Lung (tissue), 17 donors: ENCODE measurements at places on chromosomes 12 and 14. TPM values are rescaled to one million over a fixed set of nuclear protein-coding genes. Genes with fewer than 3 reads are reported as not detected.
A peak's percentile ranks its signal among the peaks of the same experiment; 100 is the strongest.

The TTC8 gene
- 29.8 TPM for total RNA-seq

The LRTM2 gene
- total RNA-seq = not detected

The SLC8B1 gene
- 44.8 TPM for total RNA-seq

The ZNF268 gene
- total RNA-seq = 20.5 TPM

DNA sequence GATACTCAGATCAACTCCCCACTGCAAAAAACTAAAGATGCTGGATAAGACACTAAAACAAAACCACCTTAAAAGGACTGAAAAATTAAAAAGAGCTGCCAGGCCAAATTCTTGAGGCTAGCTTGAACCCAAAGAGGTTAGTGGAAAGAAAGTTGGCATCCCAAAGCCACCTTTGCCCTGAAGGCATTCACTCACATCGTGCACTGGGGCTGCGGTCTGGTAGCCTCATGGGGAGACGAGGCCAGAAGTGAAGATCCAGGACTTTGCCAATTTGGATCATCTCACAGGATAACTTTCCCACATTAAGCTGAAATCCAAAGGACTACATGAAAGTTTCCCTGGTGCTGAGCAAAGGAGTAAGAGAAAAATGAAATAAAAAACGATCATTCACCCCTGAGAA lies 63.9 kb downstream of the EFCAB11 start:
- DNase-seq = no peak

DNA sequence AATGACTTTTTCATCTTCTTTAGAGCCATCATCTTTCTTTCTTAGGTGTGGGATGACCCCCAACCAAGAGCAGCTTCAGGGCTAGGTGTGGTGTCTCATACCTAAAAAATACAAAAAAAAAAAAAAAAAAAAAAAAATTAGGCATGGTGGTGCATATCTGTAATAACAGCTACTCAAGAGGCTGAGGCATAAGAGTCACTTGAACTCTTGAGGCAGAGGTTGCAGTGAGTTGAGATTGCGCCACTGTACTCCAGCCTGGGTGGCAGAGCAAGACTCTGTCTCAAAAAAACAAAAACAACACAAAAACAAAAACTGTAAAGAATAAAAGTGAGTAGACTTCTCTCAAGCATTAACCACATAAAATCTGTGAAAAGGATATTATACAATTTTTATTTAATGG lies 8.0 kb upstream of the ATF7IP start:
- no peak for DNase-seq

- no peak for DNase-seq
These were observed 80.7 kb downstream of the FOXN3 start for GRCh38 chr14:89336338-89336737.

- DNase-seq = no peak
These were observed at the start of gene ASPG for GRCh38 chr14:104085032-104085888. ASPG (plus strand) TSS chr14:104085700; CDS start chr14:104085771, 71 bp downstream.

GRCh38 chr14:37589715-37590427 lies 5.2 kb downstream of the FOXA1 start:
- DNase-seq = peak; percentile 46

DNA sequence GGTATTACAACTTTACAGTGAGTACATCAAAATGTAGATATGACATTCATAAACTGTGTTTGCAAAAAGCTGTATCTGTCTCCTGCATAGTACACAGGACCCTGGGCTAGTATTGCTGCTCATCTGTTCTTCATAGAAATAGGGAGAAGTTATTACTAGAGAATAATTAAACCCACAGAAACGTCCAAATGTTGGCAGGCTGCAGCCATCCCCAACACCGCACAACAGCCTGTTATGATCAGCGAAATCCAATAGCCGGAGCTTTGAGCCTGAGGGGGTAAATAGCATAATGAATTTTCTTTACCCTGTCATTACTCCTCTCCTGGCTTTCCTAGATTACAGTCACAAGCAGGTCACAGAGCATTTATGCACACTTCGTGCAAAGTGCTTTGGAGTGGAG lies 178.0 kb downstream of the DACT1 start:
- DNase-seq = peak; percentile 29

- DNase-seq = no peak
These were observed 98.9 kb downstream of the RIMBP2 start for GRCh38 chr12:130617219-130617618.

DNA sequence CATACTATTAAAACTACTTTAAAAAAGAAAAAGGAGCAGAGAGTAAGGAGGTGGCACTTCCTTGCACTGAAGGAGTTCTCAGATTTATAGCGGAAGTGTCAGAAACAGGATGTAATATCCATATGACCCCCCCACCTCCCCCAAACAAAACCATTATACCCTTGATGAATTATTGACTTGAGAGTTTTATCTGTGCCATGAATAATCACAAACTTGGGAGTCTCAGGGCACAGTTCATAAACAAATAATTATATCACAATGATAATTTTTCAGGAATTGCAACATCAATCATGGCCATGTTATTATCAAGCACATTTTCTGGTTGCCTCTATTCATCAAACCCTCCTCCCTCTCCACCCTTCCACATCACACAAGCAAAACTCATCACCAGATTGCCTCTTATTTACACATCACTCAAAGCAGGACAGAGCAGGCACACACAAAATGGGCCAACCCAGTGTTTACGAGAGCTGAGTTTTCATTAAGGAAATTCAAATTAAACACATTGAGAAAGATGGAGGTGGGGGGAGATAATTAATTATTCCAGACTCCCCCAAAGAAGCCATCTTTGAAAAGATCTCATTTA lies 141.4 kb downstream of the EGLN3 start:
- no peak for DNase-seq

DNA sequence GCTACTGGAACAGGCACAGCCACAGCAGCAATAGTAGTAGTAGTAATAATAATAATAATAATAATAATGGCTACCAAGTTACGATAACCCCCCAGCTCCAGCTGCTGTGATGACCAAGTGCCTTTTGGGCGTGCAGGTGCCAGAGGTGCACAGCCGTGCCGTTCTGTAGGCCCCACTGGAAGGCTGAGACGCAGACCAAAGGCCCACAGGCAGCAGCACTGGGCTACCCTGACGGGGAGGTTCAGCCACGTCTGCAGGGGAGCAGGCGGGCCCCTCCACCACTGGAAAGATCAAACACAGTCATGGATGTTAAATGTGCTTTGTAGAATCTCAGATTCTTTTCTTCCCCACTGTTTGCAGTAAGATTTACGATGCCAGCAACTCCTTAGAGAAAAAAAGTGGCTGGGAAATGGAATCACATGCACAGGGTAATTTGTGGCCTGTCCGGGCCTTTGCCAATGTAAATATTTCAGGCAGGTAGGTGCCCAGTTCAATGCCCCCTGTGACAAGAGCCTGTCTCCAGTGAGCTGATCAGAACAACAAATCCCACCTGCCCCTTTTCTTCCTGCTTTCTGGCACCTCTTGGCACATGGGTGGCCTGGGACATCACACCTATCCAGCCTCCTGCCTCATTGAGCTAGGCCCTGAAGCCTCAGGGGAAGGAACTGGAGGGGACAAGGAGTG lies 32.6 kb downstream of the CCDC85C start:
- no peak for DNase-seq

GRCh38 chr12:22598763-22599161 lies 26.2 kb upstream of the ETNK1 start:
- DNase-seq = no peak

DNA sequence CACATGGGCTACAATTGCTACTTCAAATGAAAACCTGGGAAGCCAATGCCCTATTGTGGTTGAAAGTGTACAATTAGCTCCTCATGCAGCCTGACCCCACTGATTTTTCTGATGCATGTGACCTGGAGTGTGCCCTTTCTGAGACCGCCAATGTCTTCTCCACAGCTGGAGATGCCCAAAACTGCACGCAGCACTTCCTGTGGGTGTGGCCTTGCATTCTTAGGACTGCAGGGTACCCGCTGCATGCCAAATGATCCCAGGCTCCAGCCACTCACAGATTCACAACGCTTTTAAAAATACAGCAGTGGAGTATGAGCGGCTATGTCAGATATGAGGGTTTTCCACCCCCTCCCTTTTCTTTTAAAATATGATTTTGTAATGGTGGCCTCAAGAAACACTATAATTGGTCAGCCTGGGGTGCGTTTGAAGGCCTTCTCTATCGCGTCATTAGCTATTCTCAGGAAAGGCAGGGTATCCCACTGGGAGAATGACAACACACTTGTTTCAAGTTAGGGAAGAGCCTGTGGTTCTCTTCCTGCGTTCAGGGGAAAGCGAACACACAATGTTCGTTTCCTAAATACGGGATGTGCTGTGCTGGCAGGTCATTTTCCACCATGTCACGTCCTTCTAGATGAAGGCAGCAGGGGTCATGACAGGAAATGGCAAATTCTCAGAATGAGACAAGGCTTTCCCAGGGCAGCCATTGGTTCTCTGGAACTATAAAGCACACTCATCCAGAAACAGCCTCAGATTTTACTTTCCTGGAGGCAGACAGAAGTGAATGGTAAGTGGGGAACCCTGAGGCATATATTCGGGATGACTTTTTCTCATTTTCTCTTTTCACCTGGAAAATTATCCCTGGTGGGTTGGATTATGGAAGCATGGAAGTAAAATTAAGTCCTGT lies at the start of gene APOLD1:
TSS of gene APOLD1 (plus strand) at position 749 of the 904 bp plus-strand sequence. CDS start at position 782, 33 bp downstream.
- no peak for DNase-seq
